SK-N-SH (cell line): ENCODE measurements at places on chromosomes 3 and 15.
A peak's percentile ranks its signal among the peaks of the same experiment; 100 is the strongest.

DNA sequence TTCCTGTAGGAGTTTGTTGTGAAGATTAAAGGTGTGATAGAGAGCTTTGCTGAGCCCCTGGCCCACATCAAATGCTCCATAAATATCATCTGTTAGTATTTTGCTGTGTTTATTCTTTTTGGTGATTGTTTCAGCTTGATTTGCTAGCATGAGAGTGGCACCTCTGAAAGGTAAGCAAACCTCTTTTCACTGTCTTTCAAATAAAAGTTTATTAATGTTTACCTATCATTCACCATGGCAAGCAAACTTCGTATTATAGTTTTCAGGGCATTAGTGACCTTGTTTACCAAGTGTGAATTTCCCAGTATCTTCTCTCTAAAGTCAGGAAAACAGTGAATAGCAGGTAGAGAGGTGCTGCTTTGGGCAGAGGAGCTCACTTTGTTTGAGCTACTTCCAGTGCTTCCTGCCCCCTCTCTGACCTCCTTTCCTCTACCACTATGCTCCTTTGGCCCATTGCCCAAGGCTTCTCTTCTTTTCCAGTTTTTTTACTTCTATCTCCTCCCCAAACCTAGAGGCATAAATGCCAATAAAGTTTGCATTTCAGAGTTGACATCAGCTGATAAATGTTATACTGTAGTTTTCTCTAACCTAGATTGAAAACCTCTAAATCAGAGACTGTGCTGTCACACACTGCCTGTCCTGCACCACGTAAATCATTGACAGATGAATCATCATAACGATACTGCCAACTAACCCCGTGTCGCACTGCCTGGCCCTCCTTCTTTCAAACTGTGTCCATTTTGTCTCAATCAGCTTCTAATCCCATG lies 569.0 kb downstream of the TUSC7 start:
- peak; percentile 33 for DNase-seq

GRCh38 chr15:82540984-82541431 lies 751 bp upstream of the RPS17 start:
- peak; percentile 62 for DNase-seq

- no peak for DNase-seq
These were observed 888 bp downstream of the TMEM115 start for GRCh38 chr3:50358355-50358910.

DNA sequence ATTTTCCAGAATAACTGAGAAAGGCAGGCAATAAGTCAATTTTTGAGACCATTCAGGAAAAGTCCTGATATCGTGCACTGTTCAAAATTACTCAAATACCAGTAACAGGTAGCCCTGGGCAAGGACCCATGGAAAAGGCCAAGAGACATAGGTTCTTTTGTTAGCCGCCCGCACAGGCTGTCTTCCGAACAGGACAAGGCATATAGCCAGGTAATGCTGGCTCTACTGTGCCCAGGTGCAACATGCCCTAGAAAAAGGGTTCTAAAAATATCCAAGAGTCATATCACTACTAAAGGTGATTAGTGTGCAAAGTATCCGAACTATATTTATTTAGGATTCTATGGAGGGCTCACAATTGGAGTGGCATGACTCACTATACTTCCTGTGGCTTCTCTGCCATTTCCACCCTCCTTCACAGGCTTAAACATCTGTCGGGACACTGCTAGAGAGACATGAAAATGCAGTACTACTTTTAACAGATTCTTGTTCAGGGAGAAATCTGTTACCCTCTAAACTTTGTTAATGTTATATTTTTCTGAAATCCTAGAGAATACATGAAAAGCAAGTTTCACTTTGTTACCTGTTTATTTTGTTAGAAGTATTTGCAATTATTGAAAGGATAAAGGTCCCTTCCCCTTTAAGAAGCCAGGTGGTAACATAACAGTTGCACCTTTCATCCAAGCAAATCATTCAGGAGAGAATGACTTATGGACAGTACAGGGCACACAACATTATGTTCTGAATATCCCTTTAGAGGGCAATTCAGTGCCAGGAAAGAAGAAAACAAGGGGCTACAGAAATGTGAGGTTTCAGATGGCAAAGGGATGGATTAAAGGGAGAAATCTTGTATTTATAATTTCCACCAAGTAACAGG lies 293.3 kb upstream of the THBS1 start:
- DNase-seq, result no peak

GRCh38 chr3:52857133-52857532 lies 22.3 kb upstream of the MUSTN1 start:
- DNase-seq, result no peak

GRCh38 chr3:71300951-71301393 lies 282.6 kb downstream of the FOXP1 start:
- no peak for DNase-seq

GRCh38 chr3:55455915-55456314 lies 31.2 kb downstream of the WNT5A start:
- no peak for DNase-seq

DNA sequence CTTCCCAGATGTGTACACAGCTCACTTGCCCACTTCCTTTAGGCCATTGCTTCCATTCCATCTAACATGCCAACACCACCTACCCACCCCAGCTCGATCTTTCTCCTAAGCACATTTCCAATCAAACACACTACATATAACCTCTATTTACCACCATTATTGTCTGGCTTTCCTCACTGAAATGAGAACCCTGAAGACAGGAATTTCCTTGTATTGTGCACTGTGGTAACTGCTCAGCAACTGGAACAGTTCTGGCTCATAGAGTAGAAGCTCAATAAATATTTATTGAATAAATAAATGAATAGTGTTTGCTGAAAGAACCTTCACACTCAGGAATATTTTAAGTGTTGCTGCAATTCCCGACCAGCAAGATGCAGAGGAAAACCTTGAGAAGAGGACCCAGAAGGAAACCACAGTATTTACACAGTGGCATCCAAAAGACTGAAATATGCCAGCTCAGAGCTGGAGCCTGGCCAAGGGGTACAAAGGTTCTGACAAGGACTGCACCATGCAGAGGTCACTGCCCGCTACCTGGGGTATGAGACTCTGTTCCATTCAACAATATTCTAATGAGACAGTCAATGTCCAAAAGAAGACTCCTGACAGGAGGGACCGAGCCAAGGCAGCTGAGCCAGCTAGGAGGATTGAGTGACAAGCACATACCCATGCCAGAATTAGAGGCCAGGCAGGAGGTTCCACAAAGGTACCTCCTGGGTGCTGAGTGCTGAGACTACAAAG lies 168.8 kb downstream of the NUP210 start:
- DNase-seq, result no peak

DNA sequence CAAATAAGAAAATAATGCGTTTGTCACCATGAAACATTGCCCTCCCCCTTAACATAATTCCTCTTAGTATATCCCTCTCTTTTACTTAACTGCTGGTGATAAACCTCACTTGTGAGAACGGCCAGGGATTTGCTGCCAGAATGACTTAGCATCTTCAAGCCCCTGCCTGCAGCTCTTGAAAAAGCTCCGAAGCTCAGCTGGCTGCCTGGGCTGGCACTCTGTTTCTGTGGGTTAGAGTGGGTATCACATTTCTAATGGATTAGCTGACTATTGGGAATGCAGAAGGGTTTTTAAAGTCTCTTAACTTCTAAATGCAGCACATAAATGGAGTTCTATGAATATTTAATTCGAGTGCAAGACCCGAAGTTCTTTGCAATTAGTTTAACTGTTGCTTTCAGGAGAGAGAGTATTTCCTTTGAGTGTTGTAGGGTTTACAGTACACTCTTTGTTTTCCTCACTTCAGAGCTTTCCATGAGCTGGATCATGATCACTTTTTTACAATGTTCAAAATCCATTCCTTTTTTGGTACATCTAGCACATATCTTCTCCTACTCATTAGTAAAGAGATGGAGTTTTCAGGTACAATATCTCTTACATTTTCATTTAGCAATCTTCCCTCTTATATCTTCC lies 124.7 kb upstream of the RBMS3 start:
- no peak for DNase-seq

- no peak for DNase-seq
These were observed 224.9 kb upstream of the TOPAZ1 start for GRCh38 chr3:44016818-44017217.

GRCh38 chr3:39062180-39062579 lies 10.4 kb downstream of the WDR48 start:
- no peak for DNase-seq

GRCh38 chr15:28105224-28105791 lies 6.2 kb upstream of the OCA2 start:
- DNase-seq, result no peak

DNA sequence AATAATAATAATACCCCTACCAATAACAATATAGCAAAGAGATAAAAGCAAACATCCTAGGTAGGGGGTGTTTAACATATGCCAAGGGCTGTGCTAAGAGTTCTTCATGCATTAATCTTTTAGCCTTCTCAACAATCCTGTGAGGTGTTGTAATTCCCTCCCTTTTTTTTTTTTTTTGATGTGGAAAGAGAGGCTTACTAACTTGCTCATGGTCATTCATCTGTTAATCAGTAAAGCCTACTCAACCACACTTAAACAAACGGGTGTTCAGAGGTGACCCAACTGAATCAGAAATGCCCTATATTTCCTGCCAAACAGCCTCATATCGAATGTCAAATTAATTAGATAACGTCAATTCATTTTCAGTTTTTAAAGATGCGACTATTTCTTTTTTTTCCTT lies 232.1 kb downstream of the CTNNB1 start:
- no peak for DNase-seq

GRCh38 chr3:124558991-124559845 lies 171.0 kb upstream of the UMPS start:
- peak; percentile 60 for DNase-seq

DNA sequence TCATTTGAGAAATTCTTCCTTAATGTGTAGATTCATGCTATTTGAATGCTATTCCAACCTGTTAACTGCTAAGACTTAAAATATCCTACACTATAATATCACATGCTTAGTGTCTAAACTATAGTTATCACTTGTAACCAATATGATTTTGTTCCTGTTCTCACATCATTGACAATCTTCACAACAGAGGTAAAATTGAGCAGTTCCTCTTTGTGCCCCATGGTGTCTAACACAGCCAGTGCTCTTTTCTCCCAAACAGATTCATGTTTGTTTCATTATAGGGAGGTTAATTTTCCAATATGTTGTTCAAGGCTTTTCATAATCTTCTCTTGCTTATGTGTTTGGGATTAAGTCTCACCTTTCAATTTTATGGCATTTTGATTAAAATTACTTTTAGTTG lies 591.1 kb downstream of the ZPLD1 start:
- DNase-seq, result no peak

GRCh38 chr3:152254041-152254440 lies 14.7 kb upstream of the MBNL1 start:
- no peak for DNase-seq

- no peak for DNase-seq
These were observed 135.3 kb downstream of the FMN1 start for GRCh38 chr15:33059184-33059583.

DNA sequence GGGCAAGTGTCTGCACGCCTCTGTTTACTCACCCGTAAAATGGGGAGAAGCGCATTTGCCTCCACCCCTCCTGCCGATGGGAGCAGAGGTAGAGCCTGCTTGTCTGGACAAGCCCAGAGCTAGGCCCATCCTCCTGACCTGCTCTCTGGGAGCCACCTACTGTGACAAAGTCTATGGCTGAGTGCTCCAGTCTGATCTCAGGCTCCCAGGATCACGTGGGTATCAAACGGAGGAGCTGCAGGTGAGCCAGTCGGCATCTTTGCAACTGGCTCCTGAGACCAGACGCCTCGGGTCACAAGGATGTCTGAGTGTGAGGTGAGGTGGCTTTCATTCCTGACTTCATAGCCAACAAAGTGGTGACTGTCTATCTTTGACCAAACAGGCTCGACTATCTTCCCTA lies 2.1 kb upstream of the ALDH1A3 start:
- DNase-seq, result no peak

GRCh38 chr3:89576417-89576816 lies 469.0 kb downstream of the EPHA3 start:
- DNase-seq, result no peak

DNA sequence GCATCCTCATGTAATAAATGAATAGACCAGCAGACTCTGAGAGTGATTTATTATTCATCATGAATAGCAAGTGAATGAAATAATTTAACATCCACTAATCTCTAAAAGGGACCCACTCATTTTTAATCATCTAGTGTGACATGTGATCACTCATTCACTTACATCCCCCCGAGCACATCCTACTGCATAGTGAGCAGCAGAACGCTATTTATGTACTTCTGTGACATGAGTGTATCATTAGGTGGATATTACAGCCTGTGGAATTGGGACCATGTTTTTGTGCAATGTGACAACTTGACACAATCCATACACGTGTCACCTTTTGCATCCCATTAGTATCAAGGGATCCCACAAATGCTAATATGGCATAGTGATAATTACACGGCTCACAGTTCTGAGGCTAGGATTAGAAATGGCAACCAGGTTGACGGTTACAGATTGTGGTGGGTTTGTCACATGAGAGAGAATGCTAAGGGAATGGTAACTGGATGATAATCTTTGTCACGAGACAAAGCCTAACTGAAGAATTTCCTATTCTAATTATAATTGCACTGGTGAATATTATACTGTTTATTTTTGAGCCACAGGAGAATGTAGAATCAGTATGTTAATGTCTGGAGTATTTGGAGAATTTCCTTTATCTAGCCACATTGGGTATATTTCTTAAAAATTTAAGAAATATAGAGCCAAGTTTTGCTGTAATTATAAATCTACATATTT lies 595.2 kb upstream of the TBL1XR1 start:
- no peak for DNase-seq
